Lower lobe of right lung (tissue), 2 donors: ENCODE measurements at places on chromosomes 2 and 18.

GRCh38 chr18:24472591-24472990, 12.2 kb downstream of the HRH4 start:
- no peak overlapping the region for H3K4me3 ChIP-seq
- no peak overlapping the region for H3K27ac ChIP-seq
- no peaks in the 10 kb centered on the region for H3K36me3 ChIP-seq
- no peak for DNase-seq

DNA sequence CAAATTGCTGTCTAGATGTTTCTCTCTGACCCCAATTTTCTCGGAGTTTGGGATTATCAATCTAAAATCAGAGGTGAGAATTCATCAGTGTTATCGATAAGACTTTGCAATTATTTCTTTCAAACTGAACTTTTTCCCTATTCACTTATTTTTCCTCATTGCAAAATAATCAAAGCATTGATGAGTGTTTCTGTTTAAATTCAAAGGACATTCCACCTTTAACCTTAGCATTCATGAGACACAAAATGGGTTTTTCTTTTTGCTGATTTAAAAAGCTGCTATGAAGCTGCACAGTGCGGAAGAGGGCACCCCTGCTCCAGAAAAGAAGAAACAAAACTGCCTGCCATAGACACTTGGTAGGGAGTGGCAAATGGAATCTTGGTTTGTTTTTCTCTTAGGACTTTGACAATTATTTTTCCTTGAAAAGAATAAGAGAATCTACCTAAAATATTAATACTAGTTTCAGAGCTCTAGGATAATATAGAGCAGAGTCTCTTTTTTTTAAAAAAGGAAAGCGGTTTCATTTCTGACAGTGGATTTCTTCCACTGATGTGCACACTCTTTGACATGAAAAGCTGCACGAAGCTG, 203.4 kb downstream of the TGIF1 start:
- H3K27ac ChIP-seq: no peak overlapping the region
- DNase-seq: no peak
- H3K36me3 ChIP-seq: no peaks in the 10 kb centered on the region
- H3K4me1 ChIP-seq: peaks cover 15% of the 10 kb centered on the region

DNA sequence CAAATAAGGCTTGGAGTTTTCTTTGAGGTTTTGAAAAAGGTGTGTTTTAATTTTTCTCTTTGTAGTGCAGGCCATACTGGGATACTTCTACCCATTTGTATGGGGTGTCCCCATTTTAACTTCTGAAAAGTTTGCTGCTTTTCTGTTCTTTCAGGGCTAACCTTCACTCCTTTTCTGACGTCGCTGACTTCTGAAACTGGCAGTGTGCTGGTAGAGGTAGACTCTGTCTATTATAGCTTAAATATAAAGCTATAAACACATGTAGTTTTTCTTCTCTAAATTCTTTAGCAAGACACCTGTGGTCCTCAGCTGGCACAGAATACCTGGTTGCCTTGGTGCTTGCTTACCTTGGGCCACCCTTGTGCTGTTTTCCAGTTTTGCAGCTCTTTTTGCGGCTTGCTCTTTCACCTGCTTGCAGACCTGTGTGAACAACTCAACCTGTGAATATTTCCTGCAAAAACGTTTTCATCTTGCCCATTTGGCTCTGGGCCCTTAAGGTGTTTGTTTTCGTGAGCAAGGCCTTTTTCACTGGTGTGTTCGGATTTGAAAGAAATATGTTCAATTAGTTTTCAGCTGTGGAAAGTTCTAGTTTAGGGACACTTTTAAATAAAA, 42.2 kb downstream of the PHLPP1 start:
- H3K4me3 ChIP-seq: no peak overlapping the region
- no peaks in the 10 kb centered on the region for H3K27me3 ChIP-seq
- no peak for DNase-seq
- H3K4me1 ChIP-seq: peaks cover 4% of the 10 kb centered on the region

DNA sequence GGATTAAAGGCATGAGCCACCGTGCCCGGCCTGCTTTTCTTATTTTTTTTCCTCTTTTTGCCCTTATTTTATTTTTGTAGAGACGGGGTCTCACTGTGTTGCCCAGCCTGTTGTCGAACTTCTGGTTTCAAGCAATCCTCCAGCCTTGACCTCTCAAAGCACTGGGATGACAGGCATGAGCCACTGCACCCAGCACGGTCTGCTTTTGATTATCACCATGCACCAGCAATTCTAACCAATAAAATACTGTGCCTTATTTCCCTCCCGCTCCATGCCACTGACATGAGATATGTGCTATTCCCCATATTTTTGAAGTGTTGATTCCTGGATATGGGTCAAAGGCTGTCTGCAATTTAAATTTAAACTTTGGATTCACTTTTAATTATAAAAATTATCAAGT, 42.9 kb downstream of the ACYP2 start:
- DNase-seq: no peak
- H3K27me3 ChIP-seq: no peaks in the 10 kb centered on the region
- no peak overlapping the region for H3K4me3 ChIP-seq
- no peaks in the 10 kb centered on the region for H3K4me1 ChIP-seq
- no peak overlapping the region for H3K27ac ChIP-seq
- H3K36me3 ChIP-seq: no peaks in the 10 kb centered on the region

DNA sequence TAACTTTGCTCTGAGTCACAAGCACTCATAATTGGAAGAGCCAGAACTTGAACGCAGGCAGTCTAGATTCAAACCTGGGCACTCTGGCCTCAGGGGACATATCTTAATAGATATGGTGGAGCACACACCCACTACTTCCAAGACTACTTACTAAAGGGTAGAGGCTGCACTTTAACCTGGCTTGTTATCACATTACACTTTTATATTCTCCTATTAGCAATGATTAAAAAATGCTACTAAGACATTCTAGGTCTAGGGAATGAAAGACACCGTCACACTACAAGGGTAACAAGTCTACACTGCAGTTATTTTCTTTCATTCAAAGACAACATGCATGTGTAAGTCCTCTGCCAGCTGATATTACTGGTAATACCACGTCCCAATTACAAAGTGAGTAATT, 258.8 kb downstream of the ZNF521 start:
- no peaks in the 10 kb centered on the region for H3K27me3 ChIP-seq
- peaks cover 15% of the 10 kb centered on the region for H3K4me1 ChIP-seq
- no peaks in the 10 kb centered on the region for H3K36me3 ChIP-seq
- no peak overlapping the region for H3K27ac ChIP-seq
- DNase-seq: no peak

- no peak overlapping the region for H3K4me3 ChIP-seq
- H3K36me3 ChIP-seq: peaks cover 64% of the 10 kb centered on the region
- no peak overlapping the region for H3K27ac ChIP-seq
Observed at GRCh38 chr2:206011795-206012194, 74.2 kb downstream of the INO80D start.

DNA sequence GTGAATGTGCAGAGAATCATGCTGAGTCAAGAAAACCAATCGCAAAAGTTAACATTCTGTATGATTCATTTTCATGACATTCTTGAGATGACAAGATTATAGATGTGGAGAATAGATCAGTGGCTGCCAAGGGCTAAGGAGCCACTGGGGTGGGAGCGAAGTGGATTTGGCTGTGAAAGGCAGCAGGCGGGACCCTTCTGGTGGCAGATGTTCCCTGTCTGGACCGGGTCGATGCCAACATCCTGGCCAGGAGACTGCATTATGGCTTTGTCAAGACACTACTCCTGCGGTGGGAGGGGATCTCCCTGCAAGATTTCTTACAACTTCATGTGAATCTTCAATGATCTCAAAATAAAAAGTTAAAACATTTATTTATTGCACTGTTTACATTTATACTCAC, 427.9 kb downstream of the GALR1 start:
- DNase-seq: no peak
- H3K4me1 ChIP-seq: no peaks in the 10 kb centered on the region
- no peak overlapping the region for H3K4me3 ChIP-seq
- H3K27me3 ChIP-seq: peaks cover 7% of the 10 kb centered on the region
- H3K27ac ChIP-seq: no peak overlapping the region

GRCh38 chr18:11668441-11669169, 20.5 kb upstream of the GNAL start:
- no peak overlapping the region for H3K4me3 ChIP-seq
- no peak for DNase-seq
- H3K36me3 ChIP-seq: no peaks in the 10 kb centered on the region
- peaks cover 11% of the 10 kb centered on the region for H3K27me3 ChIP-seq
- no peaks in the 10 kb centered on the region for H3K4me1 ChIP-seq

- H3K27me3 ChIP-seq: no peaks in the 10 kb centered on the region
- H3K36me3 ChIP-seq: no peaks in the 10 kb centered on the region
- H3K4me3 ChIP-seq: no peak overlapping the region
Observed at GRCh38 chr2:68357605-68358337, 7.3 kb upstream of the PLEK start.

- no peaks in the 10 kb centered on the region for H3K36me3 ChIP-seq
- no peaks in the 10 kb centered on the region for H3K27me3 ChIP-seq
- peak; percentile 57 for DNase-seq
- H3K4me1 ChIP-seq: no peaks in the 10 kb centered on the region
- no peak overlapping the region for H3K4me3 ChIP-seq
Observed at GRCh38 chr2:74250189-74250631, 51.8 kb downstream of the MTHFD2 start.

- no peaks in the 10 kb centered on the region for H3K4me1 ChIP-seq
- H3K27me3 ChIP-seq: no peaks in the 10 kb centered on the region
- peaks cover 95% of the 10 kb centered on the region for H3K36me3 ChIP-seq
- no peak overlapping the region for H3K4me3 ChIP-seq
Observed at GRCh38 chr2:231803501-231804138, 17.4 kb downstream of the COPS7B start.

DNA sequence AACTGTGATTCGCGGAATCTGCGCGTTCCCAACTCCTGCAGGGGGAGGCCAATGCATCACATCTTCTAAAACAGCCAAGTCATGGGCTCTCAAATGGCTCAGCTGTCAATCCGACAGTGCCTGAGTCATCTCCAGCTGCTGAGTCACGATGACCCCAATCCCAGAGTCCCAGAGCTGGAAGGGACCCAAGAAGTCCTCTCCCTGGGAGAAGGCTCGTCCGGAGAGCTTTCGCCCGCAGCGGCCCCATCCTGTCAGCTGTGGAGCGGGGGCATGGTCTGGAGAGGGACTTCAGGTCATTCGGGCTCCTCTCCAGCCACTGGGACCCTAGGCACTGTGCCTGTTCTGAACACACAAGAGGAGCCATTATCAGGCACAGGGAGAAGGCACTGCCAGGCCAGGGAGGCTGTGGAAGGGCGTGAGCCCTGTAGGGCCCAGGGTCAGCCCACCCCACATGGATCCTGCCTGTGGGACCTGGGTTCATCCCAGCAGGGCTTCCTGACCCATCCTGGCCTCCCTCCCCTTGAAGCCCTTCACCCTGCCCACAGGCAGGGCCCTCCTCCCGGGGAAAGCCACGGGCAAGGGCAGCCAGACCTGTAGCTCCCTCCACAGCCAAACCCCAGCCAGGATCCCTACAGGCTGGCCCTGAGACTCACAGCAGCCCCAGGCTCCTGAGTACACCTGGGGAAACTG, 47.6 kb upstream of the GPC1 start:
- H3K4me3 ChIP-seq: no peak overlapping the region
- peaks cover 4% of the 10 kb centered on the region for H3K4me1 ChIP-seq
- H3K27me3 ChIP-seq: peaks cover 3% of the 10 kb centered on the region
- H3K36me3 ChIP-seq: no peaks in the 10 kb centered on the region

DNA sequence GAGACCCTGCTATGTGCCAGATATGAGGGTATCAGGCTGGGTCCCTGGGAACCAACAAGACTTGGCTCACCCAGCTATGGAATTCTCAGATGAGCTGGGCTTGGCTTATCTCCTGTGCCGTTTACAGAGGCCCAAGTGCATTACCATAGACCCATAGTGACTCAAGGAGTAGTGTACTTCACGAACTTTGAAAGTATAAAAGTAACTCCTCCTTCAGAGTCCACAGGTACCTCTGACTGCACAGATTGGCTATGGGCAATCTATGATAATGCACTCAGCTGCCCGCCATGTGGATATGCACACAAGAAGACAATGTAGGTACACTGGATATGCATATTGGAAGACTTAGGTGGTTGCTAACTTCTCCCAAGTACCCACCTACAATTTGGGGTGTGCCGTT, 78.4 kb downstream of the QPCT start:
- H3K36me3 ChIP-seq: no peaks in the 10 kb centered on the region
- DNase-seq: no peak

DNA sequence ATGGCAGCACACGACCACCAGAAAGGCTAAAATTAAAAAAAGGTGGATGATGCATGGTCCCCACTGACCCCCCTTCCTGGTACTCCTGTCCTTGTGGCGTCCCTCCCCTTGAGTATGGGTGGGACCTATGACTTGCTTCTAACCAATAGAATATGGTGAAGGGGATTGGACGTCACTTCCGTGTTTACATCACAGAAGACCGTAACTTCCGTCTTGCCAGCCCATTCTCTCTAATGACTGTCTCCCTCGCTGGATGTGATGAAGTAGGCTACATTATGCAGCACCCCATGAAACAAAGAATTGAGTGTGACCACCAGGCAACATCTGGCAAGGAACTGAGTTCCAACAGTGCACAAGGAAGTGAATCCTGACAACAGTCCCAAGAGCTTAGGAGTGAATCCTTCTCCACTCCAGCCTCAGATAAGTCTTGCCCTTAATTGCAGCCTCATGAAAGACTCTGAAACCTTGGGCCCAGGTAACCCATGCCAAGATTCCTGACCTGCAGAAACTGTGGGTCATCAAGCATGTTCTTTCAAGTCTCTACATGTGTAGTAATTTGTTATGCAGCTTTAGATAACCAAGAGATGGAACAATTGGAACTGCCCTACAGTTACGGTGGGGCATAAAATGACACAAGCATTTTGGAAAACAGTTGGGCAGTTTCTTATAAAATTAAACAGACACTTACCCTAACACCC, 80.1 kb upstream of the NPAS2 start:
- no peaks in the 10 kb centered on the region for H3K27me3 ChIP-seq
- DNase-seq: no peak
- no peaks in the 10 kb centered on the region for H3K4me1 ChIP-seq
- H3K36me3 ChIP-seq: no peaks in the 10 kb centered on the region
- no peak overlapping the region for H3K4me3 ChIP-seq

DNA sequence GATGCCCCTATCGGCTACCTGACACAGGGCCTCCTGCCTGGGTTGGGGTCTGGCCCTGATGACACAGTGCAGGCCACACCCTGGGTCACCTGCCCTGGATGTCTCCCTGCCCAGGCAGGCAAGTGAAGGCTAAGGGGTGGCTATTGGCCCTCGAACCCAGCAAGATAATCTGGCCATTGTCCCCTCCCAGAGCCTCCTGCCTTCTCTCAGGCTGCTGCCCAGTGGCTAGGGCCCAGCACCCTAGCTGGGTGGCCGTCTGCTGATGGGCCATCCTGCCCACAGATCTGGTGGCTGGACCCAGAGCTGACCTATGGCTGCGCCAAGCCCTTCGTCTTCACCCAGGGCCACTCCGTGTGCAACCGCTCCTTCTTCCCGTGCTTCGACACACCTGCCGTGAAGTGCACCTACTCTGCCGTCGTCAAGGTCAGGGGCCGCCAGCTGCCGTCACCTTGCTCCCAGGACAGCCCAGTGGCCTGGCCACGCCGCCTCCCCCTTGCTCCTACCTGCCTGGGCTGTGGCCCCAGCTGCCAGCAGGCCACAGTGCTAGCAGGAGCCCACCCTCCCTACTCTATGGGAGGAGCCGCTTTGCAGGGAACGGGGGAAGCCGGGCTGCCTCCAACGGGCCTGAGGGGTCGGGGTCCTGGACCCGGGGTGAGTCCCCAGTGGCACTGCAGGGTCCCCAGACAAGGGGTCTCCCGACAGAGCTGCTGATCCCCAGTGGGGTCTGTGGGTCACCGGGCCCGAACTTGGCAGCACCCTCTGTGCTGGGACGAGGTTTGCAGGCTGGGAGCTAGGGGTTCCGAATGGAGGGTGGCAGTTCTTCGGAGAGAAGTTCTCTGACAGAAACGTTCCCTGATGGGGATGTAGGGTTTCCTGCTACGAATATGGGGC, 4.1 kb downstream of the RNPEPL1 start:
- H3K27ac ChIP-seq: no peak overlapping the region
- H3K4me1 ChIP-seq: peaks cover 22% of the 10 kb centered on the region
- H3K27me3 ChIP-seq: no peaks in the 10 kb centered on the region
- H3K4me3 ChIP-seq: no peak overlapping the region
- DNase-seq: peak; percentile 41
- peaks cover 54% of the 10 kb centered on the region for H3K36me3 ChIP-seq
